Epithelial cell of alveolus of lung (primary cell): ENCODE measurements at places on chromosomes 2 and 18. TPM values are rescaled to one million over a fixed set of nuclear protein-coding genes. Genes with fewer than 3 reads are reported as not detected.

The SPATA3 gene
- not detected in 2 replicates for total RNA-seq

The PRKAG3 gene
- 0.40 TPM in 1 of 2 replicates, not detected in the other for total RNA-seq

The COL4A4 gene
- total RNA-seq, result 0.32 and 0.91 TPM in 2 replicates

The PDE11A gene
- 0.13 TPM in 1 of 2 replicates, not detected in the other for total RNA-seq

The PROC gene
- total RNA-seq, result 0.08 and 0.13 TPM in 2 replicates

The CHAC2 gene
- 0.16 and 6.9 TPM in 2 replicates for total RNA-seq

The CEBPZOS gene
- 15.4 and 33.1 TPM in 2 replicates for total RNA-seq

The EHD3 gene
- total RNA-seq, result 23.0 and 36.4 TPM in 2 replicates

The VWA3B gene
- total RNA-seq, result not detected in 2 replicates

The UGT1A4 gene
- not detected in 2 replicates for total RNA-seq

The REG3A gene
- total RNA-seq, result not detected in 2 replicates

The ZNF396 gene
- total RNA-seq, result 0.78 and 1.4 TPM in 2 replicates

The SPRED2 gene
- total RNA-seq, result 18.4 and 24.0 TPM in 2 replicates

The PKDCC gene
- 60.2 and 200 TPM in 2 replicates for total RNA-seq

The MOGAT1 gene
- not detected in 2 replicates for total RNA-seq

The ANKRD30BL gene
- total RNA-seq, result not detected in 2 replicates

The ANTXR1 gene
- 35.7 and 98.2 TPM in 2 replicates for total RNA-seq

The CCDC74B gene
- total RNA-seq, result 5.4 and 17.9 TPM in 2 replicates

The UBE2E3 gene
- total RNA-seq, result 95.0 and 177 TPM in 2 replicates

The KCNJ13 gene
- not detected in 2 replicates for total RNA-seq

The SLC30A3 gene
- not detected in 2 replicates for total RNA-seq

The CD207 gene
- not detected in 2 replicates for total RNA-seq

The SNTG2 gene
- not detected in 2 replicates for total RNA-seq
